Dermis blood vessel endothelial cell (primary cell): ENCODE measurements at places on chromosomes 1 and 21. TPM values are rescaled to one million over a fixed set of nuclear protein-coding genes. Genes with fewer than 3 reads are reported as not detected.
A peak's percentile ranks its signal among the peaks of the same experiment; 100 is the strongest.

DNA sequence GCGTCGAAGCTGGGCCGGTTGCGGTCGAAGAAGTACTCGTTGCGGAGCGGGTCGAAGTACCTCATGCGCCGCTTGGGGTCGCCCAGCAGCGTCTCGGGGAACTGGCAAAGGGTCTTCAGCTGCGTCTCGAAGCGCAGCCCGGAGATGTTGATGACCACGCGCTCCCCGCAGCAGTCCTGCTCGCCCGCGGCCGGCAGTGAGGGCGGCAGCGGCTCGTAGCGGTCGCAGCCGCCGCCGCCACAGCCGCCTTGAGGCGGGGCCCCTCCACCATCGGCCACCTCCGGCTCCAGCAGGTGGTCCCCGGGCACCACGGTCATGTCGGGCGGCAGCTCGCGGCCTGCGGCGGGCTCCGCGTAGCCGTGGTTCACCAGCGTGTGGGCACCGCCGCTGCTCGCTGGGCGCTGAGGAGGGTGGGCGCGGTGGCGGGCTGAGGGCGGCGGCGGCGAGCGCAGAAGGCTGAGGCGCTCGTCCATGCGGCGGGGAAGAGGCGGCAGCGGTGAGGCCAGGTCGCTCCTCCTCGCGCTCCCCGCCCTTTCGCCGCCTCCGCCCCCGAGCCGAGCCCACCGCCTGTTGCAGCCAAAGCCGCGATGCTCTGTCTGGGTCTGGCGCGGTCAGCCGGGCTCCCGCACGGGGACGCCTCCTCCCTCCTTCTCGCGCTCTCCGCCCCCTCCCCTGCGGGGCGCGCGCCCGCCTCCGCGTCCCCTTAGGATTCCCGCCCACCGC is at the start of gene KCNA3:
Gene KCNA3 (minus strand): TSS at position 604 of the 723 bp plus-strand sequence. CDS start 131 bp downstream, at position 473.
- no peak for DNase-seq

The LRRC53 gene
- total RNA-seq, result not detected in 2 replicates

The CHRM3 gene
- total RNA-seq, result 1.4 and 2.6 TPM in 2 replicates

- DNase-seq, result no peak
Measured at GRCh38 chr1:60342569-60342968, 269.0 kb upstream of the C1orf87 start.

DNA sequence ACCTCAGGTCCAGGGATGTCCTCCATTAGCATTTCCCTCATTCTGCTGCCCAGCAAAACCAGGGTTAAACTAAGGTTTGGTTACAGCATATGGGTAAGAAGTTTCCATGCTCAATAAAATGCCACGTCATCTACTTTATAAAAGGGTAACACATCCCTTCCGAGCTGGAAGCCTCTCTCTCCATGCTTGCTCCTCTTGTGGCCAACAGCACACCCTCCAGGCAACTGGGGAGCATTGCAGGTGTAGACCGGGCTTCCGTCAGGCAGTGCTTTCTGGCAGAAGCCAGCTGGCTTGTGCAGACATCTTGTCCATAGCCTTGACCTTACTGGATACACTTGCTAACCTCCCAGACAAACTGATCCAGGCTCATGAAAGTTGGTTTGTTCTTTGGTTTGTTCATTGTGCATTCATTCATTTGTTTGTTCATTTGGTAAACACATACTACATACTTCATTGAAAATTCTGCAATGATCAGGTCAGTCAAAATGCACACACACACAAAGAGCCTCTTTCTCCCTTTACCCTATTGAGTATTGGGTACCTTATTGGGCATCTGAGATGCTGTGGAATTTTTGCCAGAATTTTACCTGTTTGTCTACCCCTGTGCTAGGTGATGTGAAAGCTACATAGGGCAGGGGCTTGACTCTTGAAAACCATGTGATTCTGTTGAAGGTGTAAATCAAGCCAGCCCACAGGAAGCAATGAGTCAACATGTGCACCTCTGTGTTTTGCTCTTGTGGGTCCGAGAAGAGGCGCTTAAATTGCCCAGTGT is 422.8 kb downstream of the CAMTA1 start:
- peak; percentile 71 for DNase-seq

GRCh38 chr1:117803318-117803717 is 126.1 kb downstream of the GDAP2 start:
- no peak for DNase-seq

DNA sequence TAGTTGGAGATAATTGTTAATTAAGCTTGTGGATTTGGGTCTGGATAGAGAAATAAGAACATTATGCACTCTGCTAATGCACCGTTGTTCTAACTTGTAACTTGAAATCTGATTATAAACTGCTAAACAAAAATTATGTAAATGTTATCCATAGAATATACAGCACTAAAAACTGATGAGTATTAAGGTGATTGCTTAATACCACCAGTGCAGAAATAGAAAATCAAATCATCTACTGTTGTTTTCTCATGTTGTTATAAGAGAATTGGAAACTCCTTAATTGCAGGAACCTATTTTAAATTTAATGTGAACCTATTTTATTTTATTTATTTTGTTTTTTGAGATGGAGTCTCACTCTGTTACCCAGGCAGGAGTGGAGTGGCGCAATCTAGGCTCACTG is 125.7 kb downstream of the ITSN1 start:
- no peak for DNase-seq

DNA sequence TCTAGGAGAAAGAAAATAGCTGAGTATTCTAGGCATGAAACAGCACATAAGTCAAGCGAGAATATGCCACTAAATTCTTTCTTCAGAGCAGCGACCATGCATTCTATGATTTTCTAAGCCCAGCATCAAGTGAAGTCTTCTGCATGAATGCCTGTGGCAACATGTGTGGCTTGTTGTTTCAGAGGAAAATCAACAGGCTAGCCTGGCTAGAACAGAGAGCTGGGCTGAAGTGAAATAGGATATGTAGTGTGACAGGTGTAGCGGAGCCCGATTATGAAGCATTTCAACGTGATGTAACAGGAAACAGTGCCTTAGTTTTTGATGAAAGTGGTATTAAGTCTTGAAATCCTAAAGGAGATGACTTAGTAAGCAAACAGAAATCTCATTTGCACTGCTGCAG is 7.0 kb downstream of the CSDE1 start:
- no peak for DNase-seq

DNA sequence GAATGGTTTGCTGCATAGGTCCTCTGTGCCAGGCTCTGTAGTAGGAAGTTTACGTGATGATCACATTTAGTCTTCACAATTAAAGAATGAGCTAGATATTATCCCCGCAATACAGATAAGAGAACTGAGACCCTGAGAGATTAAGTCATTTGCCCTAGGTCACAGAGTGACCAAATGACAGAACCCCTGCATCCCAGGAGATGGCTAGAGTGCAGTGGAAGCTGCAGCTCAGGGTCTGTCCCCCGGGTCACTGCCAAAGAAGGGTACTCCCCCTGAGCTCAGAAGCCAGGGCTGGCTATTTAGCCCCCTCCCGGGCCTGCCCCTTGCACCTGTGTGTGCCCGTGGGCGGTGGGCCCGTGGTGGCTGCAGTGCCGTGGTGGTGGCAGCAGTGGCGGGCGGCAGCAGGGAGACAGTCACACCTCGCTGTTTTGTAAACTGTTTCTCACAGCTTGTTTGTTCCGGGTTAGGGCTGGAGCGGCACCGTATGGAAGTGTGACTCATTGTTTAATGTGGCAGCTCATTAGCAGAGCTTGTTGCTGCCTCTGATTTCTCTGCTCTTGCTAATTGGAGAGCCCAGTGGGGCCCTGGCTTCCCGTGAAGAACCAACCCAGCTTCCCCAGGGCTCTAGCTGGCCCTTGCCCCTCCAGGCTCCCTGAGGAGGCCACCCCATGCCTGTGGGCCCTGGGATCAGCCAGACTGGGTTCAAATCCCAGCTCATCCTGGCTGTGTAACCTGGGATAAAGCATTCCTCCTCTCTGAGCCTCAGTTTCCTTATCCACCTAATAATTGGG is 19.3 kb upstream of the FOXO6 start:
- DNase-seq, result peak; percentile 68

DNA sequence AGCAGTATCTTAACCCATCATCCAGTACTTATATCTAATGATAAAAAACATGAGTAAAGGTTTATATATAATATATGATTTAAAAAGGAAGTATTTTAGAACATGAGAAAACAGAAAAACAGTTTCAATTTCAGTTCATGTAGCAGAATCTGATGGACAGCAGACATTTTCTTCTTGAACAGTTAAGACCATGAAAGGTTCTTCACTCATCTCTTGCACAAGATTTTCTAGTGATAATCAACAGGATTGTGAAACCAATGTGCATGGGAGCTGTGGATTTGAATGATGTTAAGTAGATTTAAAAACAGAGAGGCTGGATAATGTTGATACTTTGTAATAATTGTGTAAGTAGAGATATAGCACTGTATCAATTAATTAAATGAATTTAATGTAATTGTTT is 1297.6 kb downstream of the BRINP3 start:
- DNase-seq, result no peak

- DNase-seq, result no peak
Measured at GRCh38 chr1:84510668-84511067, 4.3 kb upstream of the GNG5 start.

- no peak for DNase-seq
Measured at GRCh38 chr1:37739222-37739621, 25.7 kb downstream of the EPHA10 start.

DNA sequence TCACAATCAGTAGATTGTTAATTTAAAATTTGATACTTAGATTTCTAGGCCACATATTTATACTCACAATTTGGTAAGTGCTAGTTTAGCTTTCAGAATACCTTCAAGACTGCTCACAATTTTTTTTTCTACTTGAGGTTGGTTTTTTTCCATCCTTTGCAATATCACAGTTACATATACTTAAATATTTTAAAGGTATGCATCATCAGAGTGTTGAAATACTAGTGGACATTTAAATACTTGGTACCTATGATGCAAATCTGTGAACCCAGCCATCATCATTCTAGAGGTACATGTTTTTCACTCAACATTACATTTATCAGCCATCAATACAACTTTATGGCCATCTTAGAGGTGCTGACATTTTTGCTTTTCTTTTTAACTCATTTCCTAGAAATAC is 6.2 kb upstream of the LRRC40 start:
- DNase-seq, result no peak

DNA sequence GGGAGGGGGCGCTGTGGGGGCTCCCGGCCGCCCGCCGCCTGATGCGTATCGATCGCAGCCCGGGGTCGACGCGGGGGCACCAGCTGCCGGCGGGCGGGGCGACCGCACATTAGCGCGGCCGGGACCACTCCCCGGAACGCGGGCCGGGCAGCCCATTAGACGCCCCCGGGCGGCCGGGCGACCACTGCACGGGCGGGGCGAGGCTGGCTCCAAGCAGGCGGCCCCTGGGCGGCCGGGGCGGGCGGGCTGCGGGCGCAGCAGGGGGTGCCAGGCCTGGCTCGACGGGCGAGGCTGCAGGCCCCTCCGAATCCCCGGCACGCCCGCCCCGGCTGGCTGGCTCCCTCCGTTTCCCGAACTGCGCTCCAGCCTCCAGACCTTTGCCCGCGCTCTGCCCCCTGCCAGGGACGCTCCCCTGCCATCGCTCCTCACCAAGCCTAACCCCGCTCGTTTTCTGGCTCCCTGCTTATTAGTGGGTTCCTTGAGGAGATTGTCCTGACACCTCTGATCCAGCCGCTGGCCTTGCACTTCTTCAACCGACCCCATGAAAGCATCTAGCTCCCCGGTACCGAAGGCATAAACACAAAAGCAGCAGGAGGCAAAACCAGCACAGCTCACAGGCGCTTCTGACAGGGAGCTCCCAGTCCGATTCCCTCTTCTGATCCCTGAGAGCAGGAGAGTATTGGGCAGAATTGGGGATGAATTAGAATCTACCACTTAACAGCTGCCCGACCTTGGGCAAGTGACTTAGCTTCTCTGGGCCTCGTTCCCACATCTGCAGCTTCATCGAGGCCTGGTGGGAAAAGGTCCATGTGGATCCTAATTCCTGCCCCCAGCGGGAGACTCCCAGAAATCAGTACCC is 92.6 kb upstream of the CASZ1 start:
- no peak for DNase-seq

DNA sequence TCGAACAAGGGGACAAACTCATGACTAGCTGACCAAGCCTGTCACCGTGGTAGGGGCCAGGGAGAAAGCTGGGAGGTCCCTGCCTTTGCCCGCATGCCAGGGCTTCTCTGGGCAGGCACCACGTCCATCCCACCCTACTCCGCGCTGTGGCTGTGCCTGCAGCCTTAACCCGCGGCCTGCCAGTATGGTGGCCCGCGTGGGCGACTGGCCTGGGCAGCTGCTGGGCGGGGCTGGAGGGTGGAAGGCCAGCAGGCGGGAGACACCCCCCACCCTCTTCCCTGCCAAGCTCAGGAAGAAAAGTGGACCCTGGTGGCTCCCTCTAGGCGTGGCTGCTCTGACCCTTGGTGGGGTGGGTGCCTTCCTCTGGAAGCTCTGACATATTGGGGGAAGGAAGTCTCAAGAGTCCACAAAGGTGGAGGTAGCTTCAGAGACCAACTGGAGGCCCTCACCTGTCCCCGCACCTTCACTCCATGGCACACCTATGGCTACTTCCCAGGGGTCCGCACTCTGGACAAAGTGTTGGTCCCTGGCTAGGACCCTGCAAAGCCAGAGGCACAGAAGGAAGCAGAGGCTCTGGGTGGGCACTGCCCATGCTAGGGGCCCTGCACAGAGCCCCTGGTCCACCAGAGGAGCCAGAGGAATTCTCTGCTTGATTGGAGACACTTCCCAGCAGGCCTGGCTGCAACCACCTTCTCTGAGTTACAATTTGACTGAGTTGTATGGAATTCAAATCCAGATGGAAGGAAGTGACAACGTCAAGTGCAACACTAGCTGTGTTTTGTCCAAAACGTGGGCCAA is 3.3 kb upstream of the SKI start:
- DNase-seq, result no peak

- DNase-seq, result no peak
Measured at GRCh38 chr1:233869680-233870079, 34.8 kb upstream of the SLC35F3 start.

GRCh38 chr1:235657269-235657668 is 7.7 kb upstream of the GNG4 start:
- no peak for DNase-seq

- peak; percentile 42 for DNase-seq
Measured at GRCh38 chr1:147168626-147169058, 3.6 kb downstream of the PRKAB2 start.

DNA sequence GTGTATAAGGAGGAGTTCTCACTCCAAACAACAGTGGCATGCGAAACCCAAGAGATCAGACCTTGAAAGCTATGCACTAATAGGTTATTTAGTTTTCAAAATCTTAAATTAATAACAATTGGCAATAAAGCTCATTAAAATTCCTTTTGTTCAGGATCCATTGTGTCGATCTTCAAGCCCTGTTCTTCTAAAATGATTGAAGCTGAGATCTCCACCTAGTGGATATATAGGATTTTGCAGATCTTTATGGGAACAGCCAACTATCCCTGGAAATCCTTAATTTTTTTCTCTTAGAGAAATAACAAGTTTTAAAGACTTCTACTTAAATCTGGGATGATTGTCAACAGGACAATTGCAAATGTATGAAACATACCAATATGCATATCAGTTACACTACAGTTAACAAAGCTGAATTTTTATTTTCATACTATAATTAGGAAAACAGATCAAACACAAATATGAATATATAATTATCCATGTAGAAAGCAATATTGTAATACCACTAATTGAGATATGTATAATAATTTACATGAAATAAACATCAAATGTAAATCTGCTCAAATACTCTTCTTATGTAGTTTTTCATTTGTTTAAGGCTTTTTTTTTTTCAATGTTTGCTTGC is 43.3 kb downstream of the LRRC53 start:
- peak; percentile 57 for DNase-seq

GRCh38 chr1:221712776-221713431 is 29.0 kb downstream of the DUSP10 start:
- no peak for DNase-seq
